Fibroblast of skin of scalp (primary cell): ENCODE measurements at places on chromosomes 3 and 15.

DNA sequence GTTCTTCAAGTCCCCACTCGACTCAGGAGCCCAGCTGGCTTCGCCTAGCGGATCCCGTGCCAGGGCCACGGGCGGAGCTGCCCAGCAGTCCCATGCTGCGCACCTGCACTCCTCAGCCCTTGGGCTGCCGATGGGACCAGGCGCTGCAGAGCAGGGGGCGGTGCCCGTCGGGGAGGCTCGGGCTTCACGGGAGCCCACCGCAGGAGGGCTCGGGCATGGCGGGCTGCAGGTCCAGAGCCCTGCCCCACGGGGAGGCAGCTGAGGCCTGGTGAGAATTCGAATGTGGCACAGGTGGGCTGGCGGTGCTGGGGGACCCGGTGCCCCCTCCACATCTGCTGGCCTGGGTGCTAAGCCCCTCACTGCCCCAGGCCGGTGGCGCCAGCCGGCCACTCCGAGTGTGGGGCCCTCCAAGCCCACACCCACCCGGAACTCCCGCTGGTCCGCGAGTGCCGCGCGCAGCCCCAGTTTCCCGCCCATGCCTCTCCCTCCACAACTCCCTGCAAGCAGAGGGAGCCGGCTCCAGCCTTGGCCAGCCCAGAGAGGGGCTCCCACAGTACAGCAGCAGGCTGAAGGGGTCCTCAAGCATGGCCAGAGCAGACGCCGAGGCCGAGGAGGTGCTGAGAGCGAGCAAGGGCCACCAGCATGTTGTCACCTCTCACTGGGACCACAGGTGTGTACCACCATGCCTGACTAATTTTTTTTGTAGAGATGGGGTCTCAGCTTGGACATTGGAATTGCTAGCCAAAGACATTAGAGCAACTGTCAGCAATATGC lies 17.0 kb downstream of the RAB7A start:
- DNase-seq, result no peak

DNA sequence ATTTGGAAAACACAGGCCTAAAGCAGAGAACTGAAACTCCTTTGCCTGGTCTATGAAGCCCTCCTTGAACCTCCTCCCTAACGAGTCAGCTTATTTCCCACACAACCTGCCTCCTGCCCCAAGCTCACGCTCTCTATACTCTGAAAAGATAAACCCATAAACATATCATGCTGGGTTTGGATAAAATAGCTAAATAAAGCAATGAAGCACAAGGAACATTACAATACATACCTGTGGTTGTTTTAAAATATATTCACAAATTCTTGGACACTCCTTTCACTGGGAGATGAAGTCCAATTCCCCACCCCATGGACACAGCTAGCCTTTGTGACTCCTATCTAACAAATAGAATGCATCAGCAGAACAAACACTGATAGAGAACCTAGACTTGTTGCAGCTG lies 98.2 kb downstream of the PLCH1 start:
- no peak for DNase-seq

DNA sequence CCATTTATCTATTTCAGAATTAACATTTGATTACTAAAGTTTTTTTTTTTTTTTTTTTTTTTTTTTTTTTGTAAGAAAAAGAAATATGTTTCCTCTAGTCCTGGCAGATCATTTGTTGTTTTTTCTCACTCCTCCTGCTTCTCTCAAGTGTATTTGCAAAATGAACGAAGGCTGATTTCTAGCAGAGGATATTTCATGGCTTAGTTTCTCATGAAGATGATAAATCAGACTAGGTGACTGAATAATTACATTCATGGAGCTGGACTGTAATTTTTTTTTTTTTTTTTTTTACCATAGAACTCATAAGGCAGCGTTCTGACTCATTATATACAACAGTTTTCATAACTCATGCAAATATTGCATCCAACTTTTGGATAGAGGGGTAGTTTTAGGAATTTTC lies 332.5 kb upstream of the SEMA6D start:
- DNase-seq, result peak; percentile 7

DNA sequence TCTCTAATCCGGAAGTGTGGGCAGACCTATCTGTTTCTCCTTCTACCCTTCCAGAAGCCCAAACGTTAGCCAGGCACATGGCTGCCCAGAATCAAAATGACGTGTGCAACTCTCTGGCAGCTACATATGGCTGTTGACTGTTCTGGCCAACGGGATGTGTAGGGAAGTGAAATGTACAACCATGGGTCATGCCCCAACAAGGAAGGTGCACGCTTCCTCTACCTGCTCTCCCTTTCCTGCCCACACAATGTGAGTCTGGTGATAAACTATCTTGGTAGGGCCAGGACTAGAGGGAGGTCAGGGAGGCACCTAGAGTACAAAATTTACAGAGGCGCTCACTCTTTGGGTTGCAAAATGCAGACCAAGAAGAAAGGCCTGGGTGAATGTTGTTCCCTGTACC lies 495.9 kb upstream of the PROK2 start:
- DNase-seq, result no peak

- DNase-seq, result no peak
Measured at GRCh38 chr3:43923104-43923882, 232.6 kb downstream of the ABHD5 start.

- no peak for DNase-seq
Measured at GRCh38 chr3:104286645-104287044, 1080.1 kb upstream of the ALCAM start.

DNA sequence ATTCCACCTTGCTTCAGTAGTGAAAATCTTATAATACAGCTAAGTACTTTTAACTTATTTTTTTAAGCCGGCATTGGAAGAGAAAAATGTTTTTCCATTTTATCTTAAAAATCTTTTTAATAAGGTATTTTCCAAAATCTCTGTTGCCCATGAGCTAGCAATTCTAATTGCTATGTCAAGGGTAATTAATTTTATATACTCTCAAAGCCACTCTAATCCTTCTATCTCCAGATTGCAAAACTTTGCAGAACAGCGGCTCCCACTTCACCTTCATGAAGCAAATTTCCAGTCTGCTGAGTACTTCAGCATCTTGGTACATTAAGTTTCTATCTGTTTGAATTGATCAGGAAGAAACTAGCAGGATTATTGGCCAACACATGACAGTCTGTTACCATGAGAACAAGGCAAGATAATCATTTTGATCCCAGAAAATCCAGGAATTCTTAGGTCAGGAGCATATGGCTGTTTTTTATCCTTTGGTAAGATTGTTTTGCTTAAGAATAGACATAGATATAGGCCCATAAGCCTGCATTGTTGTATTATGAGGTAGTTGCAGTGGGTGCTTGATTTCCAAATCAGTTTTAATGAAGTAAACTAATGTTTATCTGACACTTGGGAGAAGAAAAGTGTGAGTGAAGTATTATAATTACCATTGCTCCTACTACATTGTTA lies 6.0 kb downstream of the TIPARP start:
- DNase-seq, result no peak

DNA sequence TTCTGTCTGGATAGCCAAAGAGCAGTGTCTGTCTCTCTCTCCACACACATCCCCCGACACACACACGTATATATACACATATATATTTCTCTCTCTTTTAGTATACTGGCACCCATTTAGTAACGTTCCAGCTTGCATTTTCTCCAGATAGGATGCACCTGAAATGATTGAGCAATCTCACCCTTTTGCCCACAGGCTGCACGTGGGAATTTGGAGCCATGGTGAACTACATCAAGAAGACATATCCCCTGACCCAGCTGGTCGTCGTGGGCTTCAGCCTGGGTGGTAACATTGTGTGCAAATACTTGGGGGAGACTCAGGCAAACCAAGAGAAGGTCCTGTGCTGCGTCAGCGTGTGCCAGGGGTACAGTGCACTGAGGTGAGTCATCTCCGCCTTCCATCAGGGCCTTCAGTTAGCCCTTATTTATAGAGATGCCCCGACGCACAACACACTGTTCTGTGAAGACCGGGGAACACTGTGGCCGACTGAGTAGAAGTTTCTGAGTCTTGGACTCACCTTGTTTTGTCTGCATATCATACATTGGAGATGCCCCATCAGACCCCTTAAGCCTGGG lies 45.7 kb downstream of the RLBP1 start:
- DNase-seq, result no peak

DNA sequence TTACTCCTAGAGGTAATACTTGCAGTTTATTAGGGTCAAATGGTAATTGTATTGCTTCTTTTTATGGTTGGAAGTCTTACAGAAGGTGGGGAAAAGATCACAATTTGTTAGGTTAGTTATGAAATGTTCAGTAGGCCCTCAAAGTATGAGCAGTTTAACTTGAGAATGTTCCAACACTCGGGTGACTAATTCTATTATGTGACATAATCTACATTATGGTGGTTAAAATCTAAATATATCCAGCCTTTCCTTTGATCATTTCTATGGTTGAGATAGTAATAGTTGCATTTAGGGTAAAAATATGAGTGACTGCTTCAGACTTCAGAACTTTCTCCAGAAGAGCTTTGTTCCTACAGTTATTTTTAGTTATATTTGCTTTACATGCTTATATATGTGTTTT lies 19.6 kb upstream of the FBXO22 start:
- DNase-seq, result peak; percentile 51

DNA sequence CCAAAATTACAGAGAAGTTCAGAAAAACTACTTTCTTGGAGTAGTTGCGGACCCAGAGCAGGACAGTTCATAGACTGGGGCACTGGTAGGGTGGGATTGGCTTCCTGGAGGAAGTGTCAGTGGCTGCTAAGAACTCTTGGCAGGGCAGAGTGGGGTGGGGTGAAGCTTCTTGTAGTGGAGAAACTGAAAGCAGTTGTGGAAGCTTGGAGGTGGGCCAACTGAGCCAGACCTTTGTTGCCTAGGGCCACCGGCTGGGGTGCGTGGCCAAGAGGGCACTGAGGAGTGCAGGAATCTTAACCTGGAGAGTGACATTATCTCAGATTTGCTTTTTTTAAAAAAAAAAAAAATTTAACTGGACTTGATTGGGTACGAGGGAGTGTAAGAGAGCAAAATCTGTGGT lies 3.1 kb downstream of the KAT2B start:
- DNase-seq, result no peak

DNA sequence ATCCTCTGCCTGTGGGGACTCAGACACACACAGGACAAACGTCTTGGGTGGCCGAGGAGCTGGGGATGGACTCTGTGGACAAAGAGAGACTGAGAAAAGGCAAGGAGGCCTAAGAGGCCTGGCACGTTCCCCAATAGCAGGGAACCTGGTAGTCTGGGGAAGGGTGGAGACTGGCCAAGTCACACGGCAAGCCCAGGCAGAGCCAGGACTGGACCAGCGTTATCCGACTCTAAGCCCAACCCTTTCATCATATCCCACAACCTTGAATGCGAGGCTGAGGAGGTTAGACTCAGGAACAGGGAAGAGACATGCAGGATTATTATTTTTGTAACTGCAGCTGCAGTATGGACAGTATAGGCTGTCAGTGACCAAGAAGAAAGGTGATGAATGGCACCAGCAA lies 53.4 kb downstream of the SLC6A11 start:
- DNase-seq, result no peak

- DNase-seq, result peak; percentile 71
Measured at GRCh38 chr3:16849795-16850194, 35.0 kb upstream of the PLCL2 start.

DNA sequence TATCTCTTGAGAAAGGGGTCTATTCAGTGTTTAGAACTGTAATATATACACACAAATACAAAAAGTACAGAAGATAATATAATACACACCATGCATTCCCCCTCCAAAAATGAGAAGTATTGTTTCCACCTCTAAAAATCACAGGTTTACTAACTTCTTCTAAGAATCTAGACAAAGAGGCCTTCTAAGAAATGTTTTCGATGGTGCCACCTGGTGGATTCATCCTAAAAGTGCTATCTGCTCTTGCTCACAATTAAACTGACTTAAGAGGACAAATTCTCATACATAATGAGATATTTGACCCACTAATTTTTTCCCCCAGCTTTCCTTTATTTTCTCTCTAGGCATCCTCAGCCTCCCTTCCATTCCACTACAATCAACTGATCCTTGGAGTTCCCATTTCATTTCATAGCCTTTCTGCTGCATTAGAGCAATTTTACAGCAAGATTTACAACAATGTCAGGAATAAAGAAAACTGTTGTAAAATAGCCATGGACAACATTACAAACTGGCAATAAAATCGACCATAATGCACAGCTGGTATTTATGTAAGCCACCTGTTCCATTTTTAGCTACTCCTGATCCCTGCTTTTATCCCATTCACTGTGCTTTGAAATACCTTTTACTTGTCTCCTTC lies 124.6 kb downstream of the ARRDC4 start:
- peak; percentile 64 for DNase-seq

- peak; percentile 6 for DNase-seq
Measured at GRCh38 chr15:35616498-35617271, 70.7 kb upstream of the DPH6 start.

GRCh38 chr3:42702066-42702951 lies at the start of gene HHATL:
HHATL (minus strand) TSS chr3:42702798; CDS start chr3:42700826, 1,972 bp downstream.
- DNase-seq, result no peak

DNA sequence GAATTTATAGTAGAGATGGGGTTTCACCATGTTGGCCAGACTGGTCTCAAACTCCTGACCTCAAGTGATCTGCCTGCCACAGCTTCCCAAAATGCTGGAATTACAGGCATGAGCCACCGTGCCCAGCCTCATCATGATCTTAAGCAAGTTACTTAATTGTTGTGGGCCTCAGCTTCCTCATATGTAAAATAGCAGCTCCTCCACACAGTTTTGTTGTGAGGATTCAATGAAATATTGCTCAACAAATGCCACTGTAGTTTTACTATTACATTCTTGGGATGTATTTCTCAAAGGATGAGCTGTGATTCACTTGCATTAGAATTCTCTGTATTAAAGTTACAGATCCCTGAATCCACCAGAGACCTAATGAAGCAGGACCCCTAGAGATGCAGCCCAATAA lies 168.8 kb downstream of the ADAMTS9 start:
- DNase-seq, result peak; percentile 65

GRCh38 chr15:52527911-52528563 lies 643 bp downstream of the MYO5A start:
- peak; percentile 22 for DNase-seq

DNA sequence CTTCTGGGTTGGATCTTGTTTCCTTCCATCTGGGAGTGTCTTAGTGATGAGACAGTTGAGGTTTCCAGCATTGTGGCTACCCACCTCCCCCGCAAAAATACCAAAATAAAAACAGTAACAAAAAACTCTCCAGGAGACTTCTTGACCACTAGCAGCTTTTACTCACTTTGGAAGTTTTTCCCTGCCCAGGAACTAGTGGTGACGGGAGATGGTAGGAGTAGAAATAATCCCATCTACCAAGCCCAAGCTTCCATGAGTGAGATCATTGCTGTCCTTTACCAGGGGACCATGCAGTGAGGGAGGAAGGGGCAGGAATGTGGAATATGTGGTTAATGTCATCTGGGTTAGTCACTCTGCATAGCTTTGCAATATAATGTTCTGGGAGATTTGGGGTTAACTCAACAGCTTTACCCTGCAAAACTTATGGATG lies 187.7 kb downstream of the ITPR1 start:
- DNase-seq, result peak; percentile 86

DNA sequence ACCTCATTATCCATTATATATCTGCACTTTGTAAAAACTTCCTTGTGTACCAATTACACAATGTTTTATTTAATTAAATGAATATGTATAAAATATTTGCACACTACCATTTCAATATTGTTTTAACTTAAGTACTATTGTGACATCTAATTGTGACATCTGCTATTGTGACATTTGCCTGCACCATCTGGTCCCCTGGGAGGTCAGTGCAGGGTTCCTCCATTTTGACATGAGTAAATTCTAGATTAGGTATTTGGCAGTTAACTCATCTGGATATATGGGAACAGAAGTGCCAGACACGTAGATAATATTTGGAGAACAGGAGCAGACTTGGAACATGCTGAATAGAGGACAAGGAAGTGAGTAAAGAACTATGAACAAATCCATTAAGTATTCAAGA lies 332.1 kb downstream of the VGLL3 start:
- DNase-seq, result no peak

GRCh38 chr15:85444122-85444745 lies 63.8 kb downstream of the AKAP13 start:
- no peak for DNase-seq
